ENCODE measurements at places on chromosomes 5 and 9.

- DNase-seq, result no peak
Observed at GRCh38 chr5:39941416-39941815, 516.6 kb upstream of the DAB2 start.

DNA sequence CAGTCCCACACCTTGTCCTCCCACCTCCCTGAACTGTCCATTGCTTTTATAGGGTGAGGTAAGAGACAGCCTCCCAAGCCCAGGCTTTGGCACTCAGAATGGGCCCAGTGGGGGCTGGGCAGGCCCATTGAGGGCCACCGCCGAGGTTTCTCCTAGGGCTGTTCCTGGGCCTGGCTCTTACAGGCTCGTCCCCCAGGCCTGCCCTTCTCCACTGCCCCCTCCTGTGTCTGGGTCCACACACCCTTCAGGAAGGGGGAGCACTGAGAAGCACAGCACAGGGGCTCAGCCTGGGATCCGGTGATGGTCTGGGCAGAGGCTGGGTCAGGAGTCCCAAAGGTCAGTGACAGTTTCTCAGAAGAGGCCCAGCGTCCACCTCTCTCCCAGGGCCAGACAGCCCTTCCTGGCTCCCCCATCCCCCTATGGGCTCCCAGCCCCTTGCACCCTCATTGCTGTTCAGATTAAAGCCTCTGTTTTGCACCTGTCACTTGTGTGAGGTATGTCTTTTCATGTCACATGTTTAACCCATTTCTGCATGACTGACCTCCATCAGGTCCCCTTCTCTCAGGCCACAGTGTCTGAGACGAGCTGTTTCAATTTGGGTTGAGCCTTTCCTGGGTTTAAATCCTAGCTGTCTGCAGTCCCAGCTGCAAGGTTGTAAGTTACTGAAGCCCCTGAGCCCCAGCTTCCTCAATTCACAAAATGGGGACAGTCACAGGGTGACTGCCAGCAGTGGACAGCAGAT is 29.4 kb downstream of the IER5L start:
- DNase-seq, result no peak

DNA sequence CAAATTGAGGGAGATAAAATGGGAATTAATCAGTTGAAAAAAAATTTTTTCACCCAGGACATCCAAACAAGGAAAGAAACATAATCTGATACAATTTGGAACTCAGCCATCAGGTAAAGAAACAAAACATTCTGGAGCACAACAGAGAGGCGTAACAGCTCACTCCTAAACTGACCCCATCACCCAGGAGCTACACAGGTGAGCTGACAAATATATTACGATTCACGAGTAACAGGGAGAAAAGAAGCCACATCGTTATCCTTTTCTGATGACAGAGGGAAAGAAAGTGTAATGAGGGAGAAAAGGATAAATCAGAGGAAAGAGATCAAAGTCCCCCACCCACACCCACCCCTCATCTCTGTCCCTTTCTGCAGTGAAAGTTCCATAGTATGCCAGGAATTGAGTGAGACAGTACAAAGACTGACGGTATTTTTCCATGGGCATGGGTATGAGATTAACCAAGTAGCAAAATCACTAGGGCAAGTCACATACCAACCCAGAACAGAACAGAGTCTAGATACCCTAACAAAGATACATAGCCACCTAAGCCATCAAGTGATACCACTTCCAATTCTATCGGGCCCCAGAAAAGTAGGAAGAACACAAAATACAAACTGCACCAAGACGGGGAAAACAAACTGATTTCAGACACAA is 45.4 kb downstream of the TMEM245 start:
- no peak for DNase-seq

DNA sequence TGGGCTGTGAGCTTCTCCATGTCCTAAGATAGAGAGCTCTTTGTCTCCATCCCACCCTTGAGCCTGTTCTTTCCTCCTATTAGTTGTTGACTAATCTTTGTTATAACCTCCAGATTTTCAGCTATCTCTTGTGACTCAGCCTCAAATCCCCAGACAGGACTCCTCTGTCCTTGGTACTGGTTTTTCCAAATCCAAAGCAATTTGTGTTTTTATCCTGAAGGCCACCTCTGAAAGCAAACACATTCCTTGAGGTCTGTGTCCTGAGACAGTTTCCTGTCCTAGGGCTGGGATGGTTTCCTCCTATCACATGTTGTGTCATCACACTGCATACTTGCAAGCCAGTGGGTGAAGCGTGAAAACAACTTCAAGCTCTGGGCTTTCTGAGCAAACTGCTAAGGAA is 8.5 kb downstream of the TNC start:
- DNase-seq, result no peak

DNA sequence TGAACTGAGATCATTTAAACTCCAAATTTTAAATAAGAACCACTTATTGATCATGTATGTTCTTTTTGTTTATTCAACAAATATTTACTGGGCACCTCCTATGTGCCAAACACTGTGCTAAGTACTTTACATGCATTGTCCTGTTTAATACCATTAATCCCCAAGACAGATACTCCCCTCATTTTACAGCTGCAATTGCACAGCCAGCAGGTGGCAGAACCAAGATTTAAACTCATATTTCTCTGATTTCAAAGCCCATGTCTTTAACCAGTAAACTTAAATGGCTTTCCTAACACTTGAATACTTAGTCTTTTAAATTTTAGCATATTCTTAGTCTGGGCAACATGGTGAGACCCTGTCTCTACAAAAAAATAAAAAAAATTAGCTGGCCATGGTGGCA is 43.4 kb upstream of the KIAA1958 start:
- DNase-seq, result no peak

DNA sequence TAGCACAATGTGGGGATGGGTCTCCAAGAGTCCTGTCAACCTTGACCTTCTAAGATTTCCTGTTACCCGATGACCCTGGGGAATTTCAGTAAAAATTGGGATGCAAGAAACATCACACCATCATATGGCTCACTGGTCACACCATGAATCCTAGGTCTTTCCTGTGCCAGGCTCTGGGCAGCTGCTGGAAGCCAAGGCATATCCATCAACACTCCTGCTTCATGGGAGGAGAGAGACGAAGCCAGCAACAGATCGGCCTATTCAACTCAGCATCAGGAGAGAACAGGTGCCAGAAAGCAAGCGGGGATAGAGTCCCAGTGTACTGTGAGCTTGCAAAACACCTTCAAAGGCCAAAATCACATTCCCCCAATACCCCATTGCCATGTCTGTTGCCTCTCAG is 6.5 kb upstream of the NEK6 start:
- DNase-seq, result no peak

- DNase-seq, result no peak
Observed at GRCh38 chr5:34059977-34060376, 17.0 kb upstream of the C1QTNF3 start.

- DNase-seq, result no peak
Observed at GRCh38 chr5:174282391-174282790, 236.9 kb downstream of the NSG2 start.

DNA sequence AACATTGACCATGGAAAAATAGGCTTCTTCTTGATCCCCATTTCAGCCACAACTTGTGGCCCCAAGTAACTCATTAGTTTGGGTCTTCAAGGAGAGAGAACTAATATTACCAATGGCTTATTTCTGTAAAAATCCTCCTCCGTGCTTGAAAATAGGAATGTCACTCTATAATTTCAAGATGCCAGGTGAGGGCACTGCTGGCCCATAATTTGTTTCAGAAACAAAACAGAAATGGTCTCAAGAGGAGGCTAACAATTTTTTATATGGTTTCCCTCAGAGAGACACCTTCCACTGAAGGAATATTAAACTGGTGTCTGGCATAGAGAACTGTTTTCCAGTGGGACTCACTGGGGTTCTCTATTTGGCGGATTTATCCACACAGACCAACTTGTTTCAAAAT is 437.0 kb upstream of the TRPC7 start:
- no peak for DNase-seq

GRCh38 chr9:125966959-125967711 is 220.0 kb downstream of the PBX3 start:
- no peak for DNase-seq

DNA sequence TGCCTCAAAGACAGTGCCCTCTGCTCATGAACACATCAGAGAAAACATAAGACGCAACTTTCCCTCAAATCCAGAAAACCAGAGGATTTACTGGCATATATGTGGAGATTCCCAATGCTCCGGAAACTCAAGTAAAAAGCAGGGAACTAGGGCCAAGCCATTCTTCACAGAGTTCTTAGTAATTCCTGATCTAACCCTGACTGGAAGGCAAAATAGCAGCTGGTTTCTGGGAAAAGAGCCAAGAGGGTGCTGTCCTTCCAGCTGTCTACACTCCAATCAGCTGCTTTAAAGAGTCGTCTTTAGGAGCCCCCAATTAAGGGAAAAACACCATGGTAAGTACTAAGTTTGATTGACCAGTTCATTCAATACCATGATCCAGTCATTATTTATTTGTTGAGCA is 49.6 kb downstream of the GNA14 start:
- DNase-seq, result no peak

DNA sequence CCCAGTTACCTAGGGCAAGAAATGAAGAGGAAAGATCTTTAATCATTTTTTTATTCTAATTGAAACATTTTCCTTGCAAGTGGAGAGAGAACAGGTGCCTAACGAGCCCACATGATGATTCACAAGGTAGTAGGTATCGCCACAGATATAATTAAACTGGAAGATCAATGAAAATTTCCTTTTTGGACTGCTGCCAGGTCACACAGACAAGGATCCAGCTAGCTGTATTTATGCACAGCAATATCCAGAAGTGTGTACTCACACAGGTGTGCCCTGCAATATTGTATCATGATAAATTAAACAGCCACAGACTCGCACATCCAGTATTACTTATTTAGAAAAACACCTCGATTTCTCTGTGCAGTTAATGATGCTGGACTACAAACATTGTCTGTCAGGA is 294.0 kb upstream of the SMARCA2 start:
- DNase-seq, result no peak

- DNase-seq, result no peak
Observed at GRCh38 chr5:78961743-78962142, 23.4 kb downstream of the ARSB start.

DNA sequence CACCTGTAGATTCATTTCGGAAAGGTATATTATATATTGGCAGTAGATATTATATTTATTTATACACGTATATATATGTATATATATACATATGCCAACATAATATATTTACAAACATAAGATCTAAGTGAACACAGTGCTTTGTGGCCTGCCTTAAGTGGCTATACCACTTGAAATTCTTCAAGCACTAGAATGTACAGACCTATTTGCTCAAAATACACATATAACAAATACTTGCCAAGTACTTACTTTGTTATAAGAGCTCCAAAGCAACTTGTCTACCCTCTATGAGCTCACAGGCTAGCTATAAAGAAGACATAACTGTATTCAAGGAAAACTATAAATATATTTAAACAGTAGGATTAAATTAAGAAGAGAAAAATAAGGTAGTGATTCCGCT is 33.6 kb upstream of the SLC36A1 start:
- DNase-seq, result no peak

DNA sequence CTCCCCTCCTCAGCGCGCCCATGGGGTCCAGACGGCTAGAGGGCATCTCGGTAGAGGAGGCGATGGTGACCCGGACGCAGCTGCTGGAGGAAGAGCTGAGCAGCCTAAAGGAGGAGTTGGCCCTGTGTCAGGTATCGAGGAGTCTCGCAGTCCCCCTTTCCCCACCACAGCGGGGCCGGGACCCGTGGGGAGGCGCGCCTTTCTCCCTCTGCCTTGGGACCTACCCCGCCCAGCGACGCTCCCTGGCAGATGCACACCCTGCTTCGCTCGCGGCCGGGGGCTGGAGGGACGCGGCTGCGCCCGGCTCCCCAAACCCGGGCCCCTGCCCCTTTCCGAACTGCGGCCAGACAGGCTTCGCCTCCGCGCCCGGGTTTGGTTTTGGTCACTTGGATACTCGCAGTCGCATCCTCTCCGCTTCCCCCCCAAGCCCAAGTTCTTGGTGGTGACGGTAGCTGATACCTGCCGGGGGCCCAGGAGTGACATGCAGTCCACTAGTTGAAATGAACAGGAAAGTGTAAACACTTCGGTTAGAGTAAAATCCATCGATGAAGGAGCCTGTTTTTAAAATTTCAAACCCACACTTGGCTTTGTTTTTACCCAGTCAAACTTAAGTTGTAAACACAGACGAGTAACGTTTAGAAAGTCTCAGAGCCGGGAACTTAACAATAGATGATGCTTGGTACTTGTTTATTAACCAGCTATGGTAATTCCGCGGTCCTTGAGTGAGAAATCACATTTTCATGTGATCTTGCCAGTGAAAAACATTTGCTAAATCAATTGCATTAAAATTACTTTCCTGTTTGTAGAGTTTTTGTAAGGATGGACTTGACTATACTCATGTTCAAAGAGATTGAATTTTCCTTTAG is 688 bp downstream of the CNTLN start:
- DNase-seq, result no peak

- DNase-seq, result no peak
Observed at GRCh38 chr9:127903557-127904475, 4.4 kb upstream of the ST6GALNAC6 start.

GRCh38 chr9:89837162-89837933 is 232.5 kb downstream of the GADD45G start:
- no peak for DNase-seq

- DNase-seq, result no peak
Observed at GRCh38 chr5:1011226-1011631, 2.6 kb downstream of the NKD2 start.

DNA sequence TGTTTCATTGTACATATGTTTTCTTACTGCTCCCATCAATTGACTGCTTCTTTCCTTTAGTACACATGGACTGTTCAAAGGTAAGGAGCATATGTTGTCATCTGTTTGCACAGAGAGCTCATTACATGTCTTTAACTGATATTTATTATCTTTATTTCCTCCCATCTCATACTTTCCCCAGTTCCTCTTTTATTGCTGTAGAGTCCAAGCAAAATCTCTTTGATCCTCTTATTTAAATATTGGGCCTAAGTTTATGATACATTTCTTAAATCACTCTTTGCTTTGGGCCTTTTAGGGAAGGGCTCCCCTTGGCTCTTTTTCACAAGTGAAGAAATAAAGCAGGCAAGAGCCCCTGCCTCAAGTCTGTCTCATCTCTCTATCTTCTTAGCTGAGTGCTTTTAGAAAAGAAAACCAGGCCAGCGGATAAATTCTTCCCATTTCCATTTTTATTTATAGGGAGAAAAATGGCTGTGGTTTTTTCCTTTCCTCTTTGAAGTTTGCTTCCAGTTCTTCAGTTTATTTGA is 152.4 kb downstream of the DOCK2 start:
- DNase-seq, result no peak

DNA sequence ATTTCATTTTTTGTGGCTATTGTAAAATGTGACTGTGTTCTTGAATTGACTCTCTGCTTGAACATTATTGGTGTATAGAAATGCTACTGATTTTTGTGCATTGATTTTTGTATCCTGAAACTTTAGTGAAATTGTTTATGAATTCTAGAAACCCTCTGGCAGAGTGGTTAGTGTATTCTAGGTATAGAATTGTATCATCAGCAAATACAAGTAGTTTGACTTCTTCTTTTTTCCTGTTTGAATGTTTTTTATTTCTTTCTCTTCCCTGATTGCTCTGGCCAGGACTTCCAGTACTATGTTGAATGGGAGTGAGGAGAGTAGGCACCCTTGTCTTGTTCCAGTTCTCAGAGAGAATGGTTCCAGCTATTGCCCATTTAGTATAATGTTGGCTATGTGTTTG is 88.8 kb upstream of the HMHB1 start:
- DNase-seq, result no peak

- DNase-seq, result no peak
Observed at GRCh38 chr9:123149067-123149466, 115.6 kb downstream of the GPR21 start.

GRCh38 chr5:33997331-33997983 is 10.4 kb downstream of the AMACR start:
- DNase-seq, result no peak

GRCh38 chr9:125147401-125147951 is 4.1 kb upstream of the SCAI start:
- DNase-seq, result no peak

- no peak for DNase-seq
Observed at GRCh38 chr5:59325070-59325469, 568.5 kb downstream of the PDE4D start.
